CMK (cell line): ENCODE measurements at places on chromosomes 11 and 22.

DNA sequence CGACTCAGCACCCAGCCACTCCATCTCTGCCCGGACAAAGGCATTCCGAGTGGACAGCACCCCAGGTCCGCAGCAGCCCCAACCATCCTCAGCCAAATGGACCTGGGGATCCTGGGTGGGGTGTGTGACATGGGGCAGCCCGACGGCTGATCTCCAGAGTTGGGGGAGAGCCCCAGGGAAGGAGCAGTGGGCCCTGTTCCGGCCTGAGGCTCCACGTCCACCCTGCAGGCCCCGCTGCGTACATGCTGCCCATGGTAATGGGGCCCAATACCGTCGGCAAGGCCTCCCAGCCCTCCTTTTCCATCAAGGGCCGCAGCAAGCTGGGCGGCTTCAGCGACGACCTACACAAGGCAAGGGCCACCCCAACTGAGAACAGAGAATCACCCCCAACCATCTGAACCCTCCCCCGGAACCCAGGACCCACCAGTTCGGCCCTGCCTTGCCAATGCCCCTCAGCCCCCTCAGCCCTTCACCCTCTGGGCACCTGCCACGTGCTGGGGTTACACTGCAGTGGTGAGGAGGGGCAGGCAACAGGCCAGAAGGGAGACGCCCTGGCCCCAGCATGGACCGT is 5.4 kb downstream of the SCGB1C1 start:
- DNase-seq = no peak

GRCh38 chr11:74685905-74686304 is 45.3 kb downstream of the CHRDL2 start:
- no peak for DNase-seq

- no peak for DNase-seq
Measured at GRCh38 chr22:42033263-42034181, 34.9 kb downstream of the WBP2NL start.

DNA sequence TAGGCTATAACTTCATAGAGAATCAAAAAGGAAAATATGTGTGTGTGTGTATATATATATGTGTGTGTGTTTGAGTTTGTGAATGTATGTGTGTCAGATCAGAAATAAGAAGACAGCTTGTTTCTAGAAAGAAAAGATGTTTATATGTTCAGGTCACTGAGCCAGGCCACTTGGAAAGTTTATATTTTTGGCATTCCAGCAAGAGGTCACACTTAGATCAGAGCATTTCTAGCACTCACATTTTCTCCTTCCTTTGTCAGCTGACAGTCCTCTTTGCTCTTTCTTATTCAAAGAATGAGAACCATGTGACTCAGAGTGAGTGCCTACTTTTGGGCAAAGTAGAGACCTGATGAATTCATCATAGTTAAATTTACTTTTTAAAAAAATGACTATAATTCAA is 22.9 kb downstream of the RAB38 start:
- no peak for DNase-seq

GRCh38 chr11:44862558-44863101 is 88.1 kb downstream of the TP53I11 start:
- DNase-seq = no peak

DNA sequence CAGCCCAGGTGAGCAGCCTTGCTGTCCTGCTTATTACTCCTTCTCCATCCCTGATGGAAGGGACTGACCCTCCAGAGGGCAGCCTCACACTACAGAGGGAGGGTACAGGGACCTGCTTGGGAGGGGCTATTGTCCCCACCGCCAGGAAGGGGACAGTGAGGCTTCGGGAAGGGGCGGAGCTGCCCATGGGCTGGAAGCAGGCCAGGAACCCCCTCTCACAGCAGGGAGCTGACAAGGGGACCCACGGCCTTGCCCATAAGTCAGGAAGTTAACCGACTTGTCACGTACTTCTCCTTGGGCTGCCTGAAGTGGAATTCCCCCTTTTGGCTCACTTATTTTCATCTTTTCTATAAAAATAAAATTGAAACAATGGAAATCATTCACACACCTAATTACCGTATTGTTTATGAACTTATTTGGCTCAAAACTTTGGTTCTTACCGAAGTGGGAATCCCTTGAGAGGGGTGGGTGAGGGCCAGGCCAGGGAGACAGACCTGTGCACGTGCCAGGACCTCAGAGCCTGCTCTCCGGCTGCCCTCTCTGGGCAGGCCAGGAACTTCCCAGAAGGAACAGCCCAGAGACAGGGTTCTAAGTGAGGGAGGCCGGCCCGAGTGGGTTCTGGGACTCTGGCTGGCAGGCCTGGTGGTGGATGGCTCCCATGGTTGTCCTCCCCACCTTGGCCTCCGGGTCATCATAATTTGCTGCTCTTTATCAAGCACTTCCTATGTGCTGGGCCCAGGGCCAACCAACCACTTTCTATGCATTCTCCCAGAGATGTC is 5.8 kb downstream of the MGAT3 start:
- peak; percentile 90 for DNase-seq

GRCh38 chr11:250740-251299 is 14.0 kb downstream of the PSMD13 start:
- no peak for DNase-seq

GRCh38 chr11:9259981-9260837 is 4.9 kb downstream of the DENND5A start:
- DNase-seq = no peak

DNA sequence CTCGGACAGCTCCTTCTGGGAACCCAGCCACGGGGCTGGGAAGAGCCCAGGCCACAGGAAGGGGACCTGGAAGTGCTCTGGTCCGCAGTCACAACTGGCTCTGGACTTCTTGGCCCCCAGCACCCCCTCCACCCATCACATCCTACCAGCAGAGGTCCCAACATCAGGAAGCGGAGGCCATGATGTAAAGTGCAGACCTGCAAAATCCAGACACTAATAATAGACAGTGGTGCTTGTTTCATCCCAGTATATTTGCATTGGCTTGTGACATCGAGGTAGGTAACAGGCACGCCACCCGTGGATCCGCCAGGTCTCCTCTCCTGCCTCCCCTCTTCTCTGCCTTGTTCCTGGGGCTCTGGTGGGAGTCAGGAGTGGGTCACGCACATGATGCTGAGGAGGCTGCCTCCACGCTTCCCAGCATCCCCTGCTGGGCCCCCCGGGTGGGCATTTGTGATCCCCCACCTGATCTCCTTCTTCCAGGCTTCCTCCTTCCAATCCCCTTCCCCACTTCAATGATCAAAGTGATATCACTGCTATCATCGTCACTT is 1454.0 kb downstream of the BRD1 start:
- DNase-seq = no peak

GRCh38 chr11:64784813-64785581 is 6.7 kb upstream of the SF1 start:
- DNase-seq = no peak

GRCh38 chr22:31650391-31650790 is 11.6 kb downstream of the PISD start:
- no peak for DNase-seq

DNA sequence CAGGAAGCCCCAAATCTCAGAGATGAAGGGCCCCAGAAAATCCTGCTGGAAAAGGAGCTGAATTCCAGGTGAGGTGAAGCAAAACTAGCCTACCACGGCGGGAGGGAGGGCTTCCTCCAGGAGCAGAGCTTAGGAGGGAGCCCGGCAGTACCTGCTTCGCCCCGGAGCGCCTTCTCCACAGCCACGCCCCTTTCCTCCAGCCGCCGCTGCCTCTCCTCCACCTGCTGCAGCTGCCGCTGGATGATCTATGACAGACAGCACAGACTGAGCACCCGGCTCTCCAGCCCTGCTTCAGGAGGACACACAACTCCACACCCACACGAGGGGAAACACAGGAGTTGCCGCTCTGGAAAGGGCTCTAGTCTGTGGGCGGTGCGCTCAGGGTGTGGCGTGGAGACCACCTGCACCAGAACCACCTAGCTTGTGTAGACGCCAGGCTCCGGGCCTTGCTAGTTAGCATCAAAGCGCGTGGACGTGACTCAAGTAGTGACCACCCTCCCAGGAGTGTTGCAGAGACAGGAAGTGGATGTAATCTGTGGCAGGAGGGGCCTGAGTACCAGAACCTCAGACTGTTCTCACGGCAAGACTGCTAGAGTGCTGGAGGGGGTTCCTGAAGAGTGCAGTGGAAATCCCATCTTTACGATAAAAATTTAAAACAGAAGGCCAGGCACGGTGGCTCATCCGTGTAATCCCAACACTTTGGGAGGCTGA is 34.6 kb upstream of the BID start:
- no peak for DNase-seq

DNA sequence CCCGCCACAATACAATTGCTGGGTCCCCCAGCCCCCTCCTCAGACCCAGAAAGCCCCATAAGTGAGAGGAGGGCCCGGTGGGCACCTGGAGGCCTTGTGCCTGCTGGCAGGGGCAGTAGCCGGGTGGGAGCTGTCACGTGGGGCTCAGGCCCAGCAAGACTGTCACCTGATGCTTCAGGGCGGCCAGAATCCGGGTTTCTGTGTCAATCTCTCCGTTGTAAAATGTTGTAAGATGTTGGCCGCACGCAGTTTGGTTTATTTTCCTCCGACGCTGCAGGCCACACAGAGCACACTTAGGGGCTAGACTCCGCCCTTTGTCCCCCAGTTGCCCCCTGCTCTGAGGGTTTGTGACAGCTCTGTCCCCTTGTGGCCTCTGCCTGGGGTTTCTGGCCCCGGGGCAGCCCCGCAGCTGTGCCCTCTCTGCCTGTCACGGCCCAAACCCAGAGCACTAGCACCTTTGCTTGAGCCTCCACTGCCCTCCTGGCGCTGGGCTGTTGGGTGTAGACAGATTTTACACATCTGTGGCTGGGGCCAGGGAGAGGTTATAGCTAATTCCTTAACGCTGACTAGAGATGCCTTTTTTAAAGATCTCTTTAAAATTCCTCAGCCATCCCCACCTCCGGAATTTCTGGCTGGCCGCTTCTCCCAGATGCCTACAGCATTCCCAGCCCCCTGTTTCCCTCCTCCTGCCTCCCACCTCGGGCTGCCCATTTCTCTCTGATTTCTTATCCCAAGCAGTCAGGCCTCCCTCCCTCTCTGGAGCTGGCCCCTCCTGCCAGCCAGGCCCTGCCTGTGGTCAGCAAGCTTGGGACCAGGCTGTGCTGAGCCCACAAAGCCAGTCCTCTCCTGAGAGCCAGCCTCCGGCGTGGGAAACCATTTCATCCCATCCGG is 3.2 kb upstream of the PRR5 start:
- DNase-seq = no peak

GRCh38 chr11:79467761-79468160 is 26.9 kb upstream of the TENM4 start:
- no peak for DNase-seq

DNA sequence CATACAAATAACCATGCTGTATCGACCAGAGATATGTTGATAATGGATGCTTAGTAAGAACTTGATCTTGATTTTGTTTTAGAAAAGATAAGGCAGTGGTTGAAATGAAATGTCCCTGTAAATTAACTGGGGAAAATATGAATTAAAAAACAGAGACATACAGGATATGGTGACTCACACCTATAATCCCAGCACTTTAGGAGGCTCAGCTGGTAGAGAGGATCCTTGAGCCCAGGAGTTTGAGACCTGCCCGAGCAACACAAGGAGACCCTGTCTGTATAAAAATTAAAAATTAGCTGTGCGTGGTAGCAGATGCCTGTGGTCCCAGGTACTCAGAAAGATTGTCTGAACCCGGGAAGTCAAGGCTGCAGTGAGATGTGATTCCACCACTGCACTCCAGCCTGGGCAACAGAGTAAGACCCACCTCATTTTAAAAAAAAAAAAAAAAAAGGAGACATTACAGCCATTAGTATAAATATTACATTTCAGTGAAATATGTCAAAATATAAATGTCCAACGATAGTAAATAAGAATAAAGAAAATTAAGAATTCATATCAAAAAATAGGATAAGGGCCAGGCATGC is 4.6 kb downstream of the PICALM start:
- no peak for DNase-seq

DNA sequence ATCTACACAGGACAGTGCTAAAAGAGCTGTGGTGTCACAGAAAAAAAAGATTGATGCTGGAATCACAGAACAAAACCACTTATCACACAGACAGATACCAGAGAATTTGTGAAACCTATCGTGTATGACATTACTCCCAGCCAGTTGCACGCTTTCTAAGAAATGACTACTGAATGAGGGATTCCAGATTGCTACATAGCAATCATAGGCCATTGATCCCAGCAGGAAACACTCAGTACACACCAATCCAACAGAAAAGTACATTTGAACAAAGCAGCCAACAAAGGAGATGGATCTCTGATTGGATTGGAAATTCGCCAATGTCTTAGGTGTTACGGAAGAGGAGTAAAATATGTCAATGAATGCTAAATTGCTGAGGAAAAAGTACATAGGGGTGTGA is 4.8 kb upstream of the OR8H1 start:
- no peak for DNase-seq

GRCh38 chr11:71183878-71184277 is 68.5 kb downstream of the SHANK2 start:
- DNase-seq = no peak

GRCh38 chr22:29470159-29470855 is 9.7 kb upstream of the NEFH start:
- no peak for DNase-seq

GRCh38 chr22:37284805-37285355 is 2.6 kb downstream of the CYTH4 start:
- DNase-seq = peak; percentile 88

GRCh38 chr22:43449831-43450225 is 38.0 kb downstream of the MPPED1 start:
- DNase-seq = no peak

DNA sequence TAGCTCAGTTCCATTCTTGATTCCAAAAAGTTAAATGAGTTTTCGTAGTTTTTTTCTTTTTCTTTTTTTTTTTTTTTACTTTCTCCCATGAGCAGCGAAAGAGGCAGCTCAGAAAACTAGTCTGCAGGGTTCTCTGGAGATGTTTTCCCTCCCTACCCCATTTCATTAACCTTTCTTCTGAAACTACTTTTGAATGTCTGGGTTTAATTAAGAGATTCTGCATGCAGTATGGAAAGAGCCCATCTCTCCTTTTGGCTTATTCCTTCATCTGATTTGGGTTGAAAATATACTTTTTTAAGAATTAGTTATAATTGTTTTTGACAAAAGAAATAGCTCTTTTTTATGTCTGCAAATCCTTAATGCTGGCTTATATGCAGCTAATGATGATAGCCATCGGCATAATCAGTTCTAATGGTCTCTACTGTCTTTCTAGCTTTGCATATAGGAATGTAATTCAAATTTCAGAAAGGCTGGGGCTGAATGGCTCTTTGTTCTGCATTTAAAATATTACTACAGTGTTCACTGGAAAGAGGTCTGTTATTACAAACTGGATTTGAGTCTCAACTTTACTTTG is 265.3 kb downstream of the FAT3 start:
- no peak for DNase-seq

GRCh38 chr11:12809364-12809763 is 135.1 kb downstream of the TEAD1 start:
- DNase-seq = no peak

GRCh38 chr11:46948378-46949131 is 12.0 kb downstream of the CSTPP1 start:
- no peak for DNase-seq
